ENCODE measurements at places on chromosomes 12 and 14.

- no peak for DNase-seq
Measured at GRCh38 chr14:54348001-54348611, 48.7 kb upstream of the CDKN3 start.

DNA sequence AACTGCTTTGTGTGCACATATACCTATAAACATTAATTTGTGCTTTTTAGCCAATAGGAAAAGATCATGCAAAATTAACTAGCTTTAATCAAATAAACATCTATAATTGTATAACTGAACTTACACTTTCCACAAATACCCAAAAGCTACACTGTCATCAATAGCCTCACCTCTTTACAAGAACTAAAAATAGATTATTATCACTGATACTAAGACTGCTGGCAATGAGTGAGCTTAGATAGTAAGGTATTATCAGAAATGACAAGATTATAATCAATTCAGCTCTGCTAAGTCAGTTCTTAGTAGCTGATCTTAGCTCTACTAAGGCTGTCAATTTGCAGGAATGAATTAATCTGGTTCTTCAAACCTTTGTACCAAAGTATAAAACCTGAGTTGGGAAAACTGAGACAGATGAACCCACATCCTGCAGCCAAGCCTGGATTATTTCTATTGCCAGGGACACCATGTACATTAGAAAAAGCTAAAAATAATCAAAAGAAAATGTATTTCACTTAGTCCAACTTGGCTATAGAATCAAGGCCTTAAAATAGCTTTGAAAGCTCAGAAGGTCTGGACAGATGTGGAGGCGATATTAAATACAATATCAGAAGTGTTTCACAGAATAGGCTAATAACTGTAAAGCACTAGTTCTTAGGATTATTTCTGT, 5.2 kb downstream of the FKBP3 start:
- no peak for DNase-seq

- no peak for DNase-seq
Measured at GRCh38 chr12:91819132-91819447, 326.6 kb downstream of the BTG1 start.

GRCh38 chr14:70888681-70889175, 18.5 kb upstream of the PCNX1 start:
- DNase-seq = no peak

- DNase-seq = peak; percentile 24
Measured at GRCh38 chr12:122834921-122835749, at the start of gene HIP1R. HIP1R (plus strand) TSS chr12:122835457; CDS start chr12:122835551, 94 bp downstream.

DNA sequence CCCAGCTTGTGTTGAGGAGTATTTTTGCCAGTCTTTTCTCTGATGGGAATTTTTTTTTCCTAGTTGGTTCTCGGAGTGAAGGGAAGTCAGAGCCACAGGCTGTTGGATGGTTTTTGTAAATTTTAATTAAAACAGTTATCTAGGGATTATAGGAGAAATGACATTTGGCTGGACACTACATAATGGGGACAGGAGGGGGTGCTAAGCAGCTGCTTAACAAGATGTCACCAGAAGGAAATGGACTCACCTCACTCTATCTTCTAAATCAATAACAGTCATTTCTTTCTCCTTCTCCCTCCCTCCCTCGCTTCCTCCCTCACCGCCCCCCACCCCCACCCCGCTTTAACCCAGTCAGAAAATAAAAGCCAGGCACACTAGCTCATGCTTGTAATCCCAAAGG, 93.4 kb upstream of the TMEM233 start:
- DNase-seq = no peak

DNA sequence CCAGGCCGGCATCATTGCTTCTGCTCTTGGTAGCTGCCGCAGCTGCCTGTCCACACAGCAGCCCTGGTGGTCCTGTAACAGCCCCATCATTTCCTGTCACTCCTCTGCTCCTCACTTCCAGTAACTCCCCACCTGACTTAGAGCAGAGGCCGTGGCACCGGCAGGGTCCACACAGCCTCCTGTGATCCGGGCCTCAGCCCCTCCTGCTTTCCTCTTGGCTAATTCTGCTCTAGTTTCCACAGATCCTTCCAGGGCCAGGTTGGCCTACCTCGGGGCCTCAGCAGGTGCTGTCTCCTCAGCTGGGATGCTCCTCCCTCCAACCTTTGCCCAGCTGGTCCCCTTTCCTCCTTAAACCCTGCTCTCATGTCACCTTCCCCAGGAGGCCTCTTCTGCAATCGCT, 80.2 kb downstream of the FZD10 start:
- DNase-seq = no peak

DNA sequence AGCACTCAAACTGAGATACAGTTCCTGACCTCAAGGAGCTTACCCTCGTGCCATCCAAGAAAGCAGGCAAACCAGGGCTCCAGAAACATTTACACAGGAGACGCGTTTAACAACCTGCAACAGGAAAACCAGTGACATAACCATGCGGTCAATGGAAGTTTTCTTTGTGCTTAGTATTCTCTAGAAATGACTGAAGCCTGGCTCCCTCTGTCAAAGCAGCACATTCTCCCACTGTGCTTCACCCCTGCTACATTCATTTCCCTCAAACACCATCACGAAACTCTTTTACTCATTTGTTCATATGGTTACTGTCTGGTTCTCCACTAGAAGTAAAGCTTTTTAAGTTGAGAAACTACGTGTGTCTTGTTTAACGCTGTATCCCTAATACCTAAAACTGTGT, 161.3 kb upstream of the CCND2 start:
- DNase-seq = no peak

DNA sequence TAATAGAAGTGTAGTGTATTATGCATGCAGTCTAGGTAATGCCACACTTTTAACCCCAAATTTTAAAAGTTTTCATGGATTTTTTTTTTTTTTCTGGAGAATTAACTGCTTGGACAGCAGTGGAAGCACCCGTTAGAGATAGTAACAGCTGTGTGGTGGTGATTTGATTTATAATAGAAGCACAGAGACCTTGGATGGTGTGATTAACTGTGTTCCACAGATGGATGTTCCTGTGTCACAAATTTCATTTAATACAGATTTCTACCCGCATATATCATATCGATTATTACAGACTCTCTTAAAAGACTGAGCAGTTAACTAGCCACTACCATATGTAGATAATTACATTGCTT, 47.0 kb downstream of the IFT81 start:
- DNase-seq = no peak

GRCh38 chr12:63457857-63458256, 210.4 kb downstream of the DPY19L2 start:
- DNase-seq = no peak

GRCh38 chr12:47950856-47951468, 12.4 kb upstream of the TMEM106C start:
- DNase-seq = no peak

DNA sequence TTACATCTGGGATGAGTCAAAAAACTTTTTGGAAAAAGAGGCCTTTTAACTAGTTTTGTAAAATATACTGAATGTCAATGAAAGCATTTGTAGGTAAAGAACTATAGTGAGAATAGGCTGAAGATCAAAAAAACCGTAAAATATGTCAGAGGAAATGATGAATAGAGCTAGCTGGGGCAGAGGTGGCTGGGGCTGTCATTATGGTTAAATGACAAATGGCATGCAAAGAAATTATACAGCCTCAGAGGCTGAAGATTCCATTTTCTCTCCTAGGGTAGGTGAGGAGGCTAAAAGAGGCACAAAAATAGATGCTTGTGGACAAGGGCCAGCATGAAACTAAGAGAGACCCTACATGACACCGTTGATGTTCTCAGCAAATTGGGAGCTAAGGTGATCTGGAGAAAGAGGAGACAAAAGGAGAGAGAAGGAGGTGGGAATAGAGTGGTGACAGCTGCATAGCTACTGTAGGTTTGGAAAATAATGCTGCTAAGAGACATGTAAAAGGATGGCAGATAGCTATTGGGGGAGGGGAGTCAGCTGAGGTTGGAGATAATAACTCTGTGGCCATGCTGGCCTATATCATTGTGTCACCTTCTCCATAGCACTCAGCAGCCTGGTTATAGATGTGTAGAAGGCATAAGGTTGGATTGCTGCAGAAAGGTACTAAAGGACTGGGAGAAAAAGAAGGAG, 63.8 kb downstream of the ABCC9 start:
- DNase-seq = no peak

GRCh38 chr14:99247772-99248171, 24.2 kb downstream of the BCL11B start:
- no peak for DNase-seq

DNA sequence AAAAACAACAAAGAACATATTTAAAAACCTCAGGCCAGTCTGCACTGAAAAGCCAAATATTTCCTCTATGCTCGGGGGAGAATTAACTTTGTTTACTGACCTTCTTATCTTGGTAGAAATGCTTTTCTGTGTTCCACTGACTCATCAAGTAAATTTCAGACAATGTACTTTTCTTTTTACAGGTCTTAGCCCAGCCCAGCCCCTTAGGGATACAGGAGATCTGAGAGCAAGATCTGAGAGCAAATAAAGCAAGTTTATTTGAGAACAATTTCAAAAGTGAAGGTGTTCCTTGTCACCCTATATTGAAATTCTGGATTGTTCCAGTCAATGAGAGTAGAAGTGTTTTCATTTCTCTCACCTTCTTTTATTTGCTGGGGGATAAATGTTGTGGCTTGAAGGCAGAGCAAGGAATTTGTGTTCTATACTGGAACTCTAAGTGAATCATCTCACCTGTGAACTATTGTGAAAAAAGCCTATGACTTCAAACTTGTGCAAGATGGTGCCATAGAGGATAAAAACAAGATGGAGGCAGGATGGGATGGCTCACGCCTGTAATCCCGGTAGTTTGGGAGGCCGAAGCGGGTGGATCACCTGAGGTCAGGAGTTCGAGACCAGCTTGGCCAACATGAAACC, 7.9 kb upstream of the GPRC5A start:
- DNase-seq = no peak

GRCh38 chr12:26122681-26123481, 2.0 kb downstream of the BHLHE41 start:
- DNase-seq = no peak
